ENCODE measurements at places on chromosomes 13 and 19. TPM values are rescaled to one million over a fixed set of nuclear protein-coding genes. Genes with fewer than 3 reads are reported as not detected.
A peak's percentile ranks its signal among the peaks of the same experiment; 100 is the strongest.

- H3K27ac ChIP-seq, result no peak overlapping the region
- no peaks in the 10 kb centered on the region for H3K27me3 ChIP-seq
- peaks cover 3% of the 10 kb centered on the region for H3K4me1 ChIP-seq
- no peak overlapping the region for H3K4me3 ChIP-seq
These were observed 26.7 kb downstream of the SPATA13 start for GRCh38 chr13:24187185-24187584.

GRCh38 chr19:54390942-54391577 is 24.2 kb upstream of the TTYH1 start:
- no peaks in the 10 kb centered on the region for H3K27me3 ChIP-seq
- no peak overlapping the region for H3K27ac ChIP-seq
- no peaks in the 10 kb centered on the region for H3K36me3 ChIP-seq

DNA sequence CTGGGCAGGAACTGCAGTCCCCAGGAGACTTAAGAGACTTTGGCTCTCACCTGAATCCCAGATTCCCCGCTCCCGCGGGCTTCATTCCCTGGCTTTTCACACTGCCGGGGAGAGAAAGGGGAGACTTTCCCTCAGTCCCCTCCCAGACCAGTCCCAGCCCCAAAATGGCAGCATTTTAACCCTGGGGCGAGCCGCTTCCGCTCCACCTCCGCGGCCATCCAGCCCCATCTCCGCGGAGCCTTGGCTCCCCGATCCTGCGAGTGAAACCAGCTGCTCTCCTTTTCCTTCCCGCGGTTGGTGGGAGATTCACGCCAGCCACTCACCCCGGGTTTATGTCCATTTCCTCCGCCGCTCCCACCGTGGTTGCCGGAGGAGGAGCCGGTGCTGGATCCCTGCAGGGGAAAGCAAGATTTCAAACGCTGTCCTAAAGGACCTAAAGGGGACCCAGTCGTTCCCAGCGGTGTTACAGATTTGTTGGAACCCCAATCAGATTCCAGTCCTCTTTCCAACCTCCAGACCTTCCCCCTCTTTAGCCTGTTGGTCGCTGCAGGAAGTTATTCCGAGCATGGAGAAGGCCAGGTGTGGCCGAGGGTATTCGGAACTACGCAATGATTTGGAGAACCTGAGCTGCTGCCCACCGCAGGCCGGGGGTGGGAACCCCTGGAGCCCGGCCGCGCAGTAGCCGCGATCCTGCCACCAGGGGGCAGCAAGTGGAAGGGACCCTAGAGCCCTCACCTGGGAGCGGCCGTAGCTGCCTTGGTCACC is 3.4 kb downstream of the DMKN start:
- H3K27me3 ChIP-seq, result peaks cover 26% of the 10 kb centered on the region
- peak; percentile 62 for DNase-seq
- H3K4me3 ChIP-seq, result peak overlapping the region; percentile 52
- peaks cover 20% of the 10 kb centered on the region for H3K4me1 ChIP-seq
- H3K27ac ChIP-seq, result no peak overlapping the region
- no peaks in the 10 kb centered on the region for H3K36me3 ChIP-seq

DNA sequence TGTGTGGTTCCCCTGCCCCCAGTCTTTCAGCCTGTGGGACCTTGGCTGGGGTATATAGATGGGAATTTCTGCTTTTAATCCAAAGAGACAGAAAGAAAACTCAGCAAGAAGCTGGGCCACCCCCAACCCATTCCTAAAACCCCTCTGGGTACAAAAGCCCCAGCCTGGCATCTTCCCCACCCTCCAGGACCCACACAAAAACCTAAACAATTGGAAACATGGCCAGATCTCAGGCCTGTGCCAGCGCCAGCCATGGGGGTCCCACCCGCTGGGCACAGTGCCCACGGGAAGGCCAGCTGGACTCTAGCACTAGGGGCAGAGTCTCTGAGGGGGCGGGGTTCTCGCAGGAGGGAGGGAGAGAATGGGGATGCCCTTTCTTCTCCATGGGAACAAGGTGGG is 8.6 kb downstream of the LYL1 start:
- no peak for DNase-seq
- H3K4me3 ChIP-seq, result no peak overlapping the region
- H3K4me1 ChIP-seq, result peaks cover 54% of the 10 kb centered on the region
- H3K27ac ChIP-seq, result no peak overlapping the region
- H3K27me3 ChIP-seq, result peaks cover 23% of the 10 kb centered on the region
- no peaks in the 10 kb centered on the region for H3K36me3 ChIP-seq

DNA sequence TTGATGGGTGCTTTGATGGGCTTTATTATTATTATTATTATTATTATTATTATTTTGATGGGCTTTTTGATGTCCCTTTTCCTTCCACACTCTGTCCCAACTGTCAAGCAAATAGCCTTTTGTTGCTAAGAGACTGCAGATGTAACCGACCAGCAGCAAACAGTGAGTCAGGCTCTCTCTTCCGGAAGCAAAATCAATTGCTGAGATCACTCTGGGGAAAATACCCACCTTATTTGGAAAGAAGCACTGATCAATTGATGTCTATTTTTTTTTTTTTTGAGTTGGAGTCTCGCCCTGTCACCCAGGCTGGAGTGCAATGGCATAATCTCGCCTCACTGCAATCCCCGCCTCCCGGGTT is 2.9 kb downstream of the LDLR start:
- H3K27me3 ChIP-seq, result no peaks in the 10 kb centered on the region
- peaks cover 3% of the 10 kb centered on the region for H3K36me3 ChIP-seq
- peak overlapping the region; percentile 86 for H3K4me3 ChIP-seq
- H3K27ac ChIP-seq, result peak overlapping the region; percentile 99

DNA sequence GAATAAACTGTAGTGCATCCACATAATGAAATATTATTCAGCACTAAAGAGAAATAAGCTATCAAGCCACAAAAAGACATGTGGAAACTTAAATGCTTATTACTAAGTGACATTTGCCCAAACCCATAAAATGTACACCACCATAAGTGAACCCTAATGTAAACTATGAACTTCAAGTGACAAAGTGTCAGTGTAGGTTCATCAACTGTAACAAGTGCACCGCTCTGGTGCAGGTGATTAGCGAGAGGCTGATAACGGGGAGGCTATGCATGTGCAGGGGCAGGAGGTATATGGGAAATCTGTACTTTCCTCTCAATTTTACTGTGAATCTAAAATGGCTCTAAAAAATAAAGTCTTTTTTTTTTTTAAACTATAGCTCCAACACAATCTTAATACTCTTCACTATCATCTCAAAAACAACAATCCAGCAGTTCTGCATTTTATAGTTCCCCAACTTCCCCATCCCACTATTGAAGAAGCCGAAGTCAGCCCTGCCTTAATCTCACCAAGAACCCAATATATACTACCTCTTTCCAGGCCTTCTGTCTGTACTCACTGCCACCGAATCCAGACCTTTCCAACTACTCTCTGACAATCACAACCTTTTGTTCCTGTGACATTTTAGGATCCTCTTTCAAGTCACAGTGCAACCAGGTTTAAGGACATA is 22.6 kb downstream of the ELF1 start:
- H3K36me3 ChIP-seq, result peaks cover 49% of the 10 kb centered on the region
- no peak overlapping the region for H3K27ac ChIP-seq
- H3K4me3 ChIP-seq, result no peak overlapping the region
- no peak for DNase-seq
- peaks cover 60% of the 10 kb centered on the region for H3K4me1 ChIP-seq

- no peaks in the 10 kb centered on the region for H3K27me3 ChIP-seq
- no peak overlapping the region for H3K4me3 ChIP-seq
- no peaks in the 10 kb centered on the region for H3K36me3 ChIP-seq
- no peak for DNase-seq
- H3K27ac ChIP-seq, result no peak overlapping the region
These were observed 329.8 kb downstream of the KLF5 start for GRCh38 chr13:73388586-73388985.

GRCh38 chr13:48231080-48231479 is 1.9 kb upstream of the ITM2B start:
- H3K4me1 ChIP-seq, result peaks cover 15% of the 10 kb centered on the region
- H3K27ac ChIP-seq, result no peak overlapping the region
- H3K27me3 ChIP-seq, result no peaks in the 10 kb centered on the region
- H3K36me3 ChIP-seq, result peaks cover 8% of the 10 kb centered on the region
- H3K4me3 ChIP-seq, result no peak overlapping the region

DNA sequence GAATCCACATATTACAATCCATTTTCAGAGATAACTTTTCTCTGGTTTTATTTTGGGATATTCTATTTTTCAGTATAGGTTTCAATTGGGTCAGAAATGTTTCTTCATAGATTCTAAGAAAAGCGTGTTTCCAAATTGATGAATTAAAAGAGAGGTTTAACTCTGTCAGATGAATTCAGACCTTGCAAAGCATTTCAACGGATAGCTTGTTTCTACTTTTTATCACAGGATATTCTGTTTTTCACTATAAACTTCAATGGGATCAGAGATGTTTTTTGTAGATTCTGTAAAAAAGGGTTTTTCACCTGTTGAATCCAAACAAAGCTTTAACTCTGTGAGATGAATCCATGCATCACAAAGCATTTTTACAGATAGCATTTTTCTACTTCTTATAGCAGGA is 1498.1 kb downstream of the UQCRFS1 start:
- H3K36me3 ChIP-seq, result no peaks in the 10 kb centered on the region
- no peak overlapping the region for H3K4me3 ChIP-seq
- no peaks in the 10 kb centered on the region for H3K27me3 ChIP-seq
- DNase-seq, result no peak
- H3K27ac ChIP-seq, result no peak overlapping the region
- no peaks in the 10 kb centered on the region for H3K4me1 ChIP-seq

- H3K36me3 ChIP-seq, result peaks cover 19% of the 10 kb centered on the region
- peaks cover 33% of the 10 kb centered on the region for H3K4me1 ChIP-seq
- DNase-seq, result no peak
- no peak overlapping the region for H3K4me3 ChIP-seq
These were observed 3.1 kb downstream of the RPS28 start for GRCh38 chr19:8324186-8325050.

DNA sequence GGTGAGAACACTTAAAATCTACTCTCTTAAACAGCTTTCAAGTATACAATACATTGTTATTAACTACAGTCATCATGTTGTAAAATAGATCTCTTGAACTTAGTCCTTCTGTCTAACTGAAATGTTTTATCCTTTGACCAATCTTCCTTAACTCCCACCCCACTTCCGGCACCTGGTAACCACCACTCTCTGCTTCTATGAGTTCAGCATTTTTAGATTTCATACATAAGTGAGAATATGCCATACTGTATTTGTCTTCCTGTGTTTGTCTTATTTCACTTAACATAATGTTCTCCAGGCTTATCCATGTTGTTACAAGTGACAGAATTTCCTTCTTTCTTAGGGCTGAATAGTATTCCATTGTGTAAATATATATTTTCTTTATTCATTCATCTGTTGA is 144.1 kb upstream of the TRPC4 start:
- H3K27ac ChIP-seq, result no peak overlapping the region
- no peaks in the 10 kb centered on the region for H3K4me1 ChIP-seq
- no peaks in the 10 kb centered on the region for H3K36me3 ChIP-seq
- H3K27me3 ChIP-seq, result no peaks in the 10 kb centered on the region
- H3K4me3 ChIP-seq, result no peak overlapping the region
- DNase-seq, result no peak

DNA sequence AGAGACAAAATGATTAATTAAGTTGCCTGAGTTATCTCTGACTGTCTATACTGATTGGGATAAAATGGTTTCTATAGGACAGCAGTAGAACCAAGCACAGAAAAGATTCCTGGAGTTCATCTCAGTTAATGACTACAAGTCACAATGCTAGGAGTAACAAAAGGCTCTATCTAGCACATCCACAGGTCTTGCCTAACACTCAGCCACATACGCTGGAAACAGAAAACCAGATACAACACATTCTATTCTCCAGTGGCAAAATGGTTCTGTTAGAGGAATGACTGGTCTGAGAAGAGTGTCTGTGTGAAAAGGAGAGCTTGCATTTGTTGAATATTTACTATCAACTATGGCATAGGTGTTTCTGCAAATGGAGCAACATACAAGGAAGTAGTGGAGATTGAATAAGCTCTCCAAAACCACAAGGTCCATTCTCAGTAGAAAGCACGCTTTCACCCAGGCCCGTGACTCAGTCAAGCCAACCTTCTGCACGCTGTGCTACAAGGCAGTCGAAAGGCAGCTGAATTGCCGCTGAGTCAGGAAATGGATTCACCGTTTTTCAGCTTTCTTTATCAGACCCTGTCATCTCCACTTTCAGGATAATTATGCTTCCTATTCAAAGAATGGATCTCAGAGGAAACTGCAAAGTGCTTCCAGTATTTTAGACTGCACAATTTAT is 761.5 kb downstream of the EFNB2 start:
- DNase-seq, result no peak
- H3K36me3 ChIP-seq, result no peaks in the 10 kb centered on the region
- H3K4me3 ChIP-seq, result no peak overlapping the region
- no peaks in the 10 kb centered on the region for H3K27me3 ChIP-seq

DNA sequence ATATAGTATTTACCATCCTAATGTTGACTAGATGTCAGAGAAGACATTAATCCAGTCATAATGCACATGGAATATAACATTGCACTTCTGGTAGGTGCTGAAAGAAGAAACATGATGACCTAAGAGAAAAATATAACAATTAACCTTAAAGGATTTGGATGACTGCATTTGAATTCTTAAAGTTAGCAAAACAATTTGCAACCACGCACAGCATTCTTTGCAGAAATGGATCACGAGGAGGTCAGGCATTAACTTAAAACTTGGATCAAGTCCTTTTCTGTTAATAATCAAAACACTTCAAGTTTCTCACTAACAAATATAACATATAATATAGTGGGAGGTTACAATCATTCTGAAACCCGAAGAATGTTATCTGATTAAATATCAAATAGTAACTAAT is 525.0 kb upstream of the SLITRK6 start:
- H3K36me3 ChIP-seq, result no peaks in the 10 kb centered on the region
- H3K4me3 ChIP-seq, result no peak overlapping the region
- H3K27me3 ChIP-seq, result no peaks in the 10 kb centered on the region
- H3K27ac ChIP-seq, result no peak overlapping the region

DNA sequence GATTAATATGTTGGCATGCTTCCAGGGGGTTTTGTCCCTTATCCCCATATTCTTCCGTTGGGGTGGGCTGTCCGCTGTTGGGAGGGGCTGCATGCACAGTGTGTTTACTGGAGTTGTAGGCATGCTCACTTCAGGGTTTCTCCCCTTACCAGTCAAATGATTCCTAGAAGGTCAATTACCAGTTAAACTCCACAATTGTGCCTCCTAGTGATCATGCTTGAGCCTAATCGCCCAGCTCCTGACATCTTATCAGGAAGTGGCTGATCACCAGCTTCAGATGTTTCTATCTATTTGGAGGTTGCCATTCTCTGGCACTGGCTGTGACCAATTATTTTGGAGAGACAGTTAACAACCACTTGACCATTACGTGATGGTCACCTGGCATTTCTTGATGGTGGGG is 1090.0 kb downstream of the SLITRK5 start:
- H3K36me3 ChIP-seq, result no peaks in the 10 kb centered on the region
- no peak overlapping the region for H3K4me3 ChIP-seq
- H3K4me1 ChIP-seq, result no peaks in the 10 kb centered on the region
- DNase-seq, result no peak

GRCh38 chr19:3094601-3095440 is 659 bp downstream of the GNA11 start:
- peak overlapping the region; percentile 34 for H3K4me3 ChIP-seq
- no peak overlapping the region for H3K27ac ChIP-seq
- H3K4me1 ChIP-seq, result peaks cover 44% of the 10 kb centered on the region
- no peaks in the 10 kb centered on the region for H3K36me3 ChIP-seq

PTH2 gene
- not detected for total RNA-seq

SPRED3 gene
- 1.6 TPM for total RNA-seq

TJP3 gene
- total RNA-seq, result 9.0 TPM

GZMM gene
- 46.3 TPM for total RNA-seq

ZNF100 gene
- 11.0 TPM for total RNA-seq

EDDM13 gene
- not detected for total RNA-seq

ZNF235 gene
- total RNA-seq, result 2.4 TPM

FOXA3 gene
- total RNA-seq, result not detected

RNF17 gene
- 0.25 TPM for total RNA-seq
